Right cardiac atrium (tissue), 5 donors: ENCODE measurements at places on chromosomes 7 and 10. TPM values are rescaled to one million over a fixed set of nuclear protein-coding genes. Genes with fewer than 3 reads are reported as not detected.
A peak's percentile ranks its signal among the peaks of the same experiment; 100 is the strongest.

Gene OR2A5
- total RNA-seq, result not detected

Gene C7orf33
- total RNA-seq, result not detected

Gene C10orf62
- 0.76 TPM for total RNA-seq

Gene MYOZ1
- total RNA-seq, result 101 TPM

Gene INSYN2A
- not detected for total RNA-seq

Gene MYL10
- total RNA-seq, result not detected

Gene ANKRD1
- 1,154 TPM for total RNA-seq

Gene ANKRD30A
- not detected for total RNA-seq

Gene CD36
- total RNA-seq, result 489 TPM

Gene SLC18A3
- total RNA-seq, result not detected

Gene CARD11
- total RNA-seq, result 0.96 TPM

Gene GFRA1
- 7.5 TPM for total RNA-seq

DNA sequence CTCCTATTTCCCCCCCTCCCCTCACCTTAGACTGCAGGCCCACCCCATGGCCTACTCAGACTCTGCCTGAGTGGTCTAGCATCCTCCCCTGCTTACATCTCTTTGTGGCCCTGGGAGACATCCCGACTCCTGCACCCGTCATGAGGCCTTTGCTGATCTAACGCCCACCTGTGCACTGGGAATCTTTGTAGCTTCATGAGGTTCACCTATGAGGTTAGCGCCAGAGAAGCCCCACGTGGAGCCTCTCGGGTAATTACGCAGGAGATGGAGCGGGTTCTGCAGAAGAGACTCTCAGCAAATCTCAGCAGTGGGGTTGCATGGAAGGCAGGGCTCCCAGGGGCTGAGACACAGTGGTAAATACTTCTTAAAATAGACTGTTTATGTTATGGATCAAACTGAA lies 43.5 kb upstream of the HSPA12A start:
- no peak for DNase-seq

GRCh38 chr10:23742368-23742767 lies 303.5 kb downstream of the OTUD1 start:
- no peak for DNase-seq

GRCh38 chr10:241966-242643 lies 106.8 kb downstream of the ZMYND11 start:
- no peak for DNase-seq

GRCh38 chr10:114550756-114551635 lies 107.1 kb downstream of the ABLIM1 start:
- peak; percentile 73 for DNase-seq

- no peak for DNase-seq
Observed at GRCh38 chr10:22977751-22978150, 49.9 kb downstream of the ARMC3 start.

GRCh38 chr10:20455774-20456173 lies 441.3 kb downstream of the NEBL start:
- DNase-seq, result no peak

DNA sequence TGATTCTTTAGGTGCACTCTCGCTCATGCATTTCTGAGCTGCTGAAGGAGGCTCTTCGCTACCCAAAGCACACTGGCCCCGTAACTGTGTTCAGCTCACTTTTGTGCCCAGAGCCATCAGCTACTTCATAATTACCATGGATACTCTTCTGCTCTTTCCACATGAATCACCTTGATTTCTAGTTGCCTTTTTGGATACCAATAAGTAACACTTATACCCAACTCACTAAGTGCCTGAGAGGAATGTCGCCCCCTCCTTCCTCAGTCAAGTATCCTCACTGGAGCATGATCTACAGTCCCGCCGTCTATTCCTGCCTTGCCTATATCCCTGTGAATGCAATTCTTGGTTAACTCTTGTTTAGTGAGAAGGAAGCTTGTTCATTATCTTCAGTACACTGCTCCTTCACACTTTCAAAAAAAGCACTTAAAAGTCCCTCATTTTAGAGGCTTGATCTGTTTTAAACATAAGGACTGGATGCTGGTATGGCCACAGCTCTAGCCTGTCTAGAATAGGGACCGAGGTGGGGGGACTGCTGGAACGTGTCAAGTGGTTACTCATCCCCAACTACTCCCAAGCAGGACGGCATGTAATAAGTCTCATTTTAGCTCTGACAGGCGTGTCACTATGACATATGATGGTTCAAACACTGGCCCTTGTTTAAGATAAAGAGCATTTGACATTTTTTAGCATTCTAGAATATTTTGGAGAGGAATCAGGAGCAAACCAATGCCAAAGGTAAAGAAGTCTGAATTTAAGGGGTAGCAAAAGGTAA lies 23.7 kb downstream of the SVIL start:
- no peak for DNase-seq

DNA sequence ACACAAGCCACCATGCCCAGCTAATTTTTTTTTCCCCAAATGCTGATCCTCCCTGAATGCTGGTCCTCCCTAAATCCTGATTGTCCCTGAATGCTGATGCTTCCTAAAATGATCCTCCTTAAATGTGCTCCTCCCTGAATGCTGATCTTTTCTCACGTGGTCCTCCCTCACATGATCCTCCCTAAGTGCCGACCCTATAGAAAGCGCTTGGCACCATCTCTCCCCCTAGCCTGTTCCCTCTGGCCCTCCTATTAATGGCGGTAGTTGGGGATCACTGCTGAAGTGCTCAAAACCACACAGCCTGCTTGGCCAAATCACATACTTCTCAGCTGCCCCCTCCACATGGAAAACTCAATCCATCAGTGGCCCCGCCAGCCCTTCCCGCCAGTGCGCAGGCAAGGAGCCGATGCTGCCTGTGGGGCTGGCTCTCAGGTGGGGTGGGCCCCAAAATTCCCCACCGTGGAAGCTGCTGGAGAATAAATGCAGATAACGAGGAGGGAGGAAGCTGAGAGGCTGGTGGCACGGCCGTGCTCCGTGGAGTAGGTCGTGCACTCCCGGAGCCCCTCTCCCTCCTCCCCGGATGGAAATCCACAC lies 42.9 kb downstream of the COL26A1 start:
- DNase-seq, result no peak

DNA sequence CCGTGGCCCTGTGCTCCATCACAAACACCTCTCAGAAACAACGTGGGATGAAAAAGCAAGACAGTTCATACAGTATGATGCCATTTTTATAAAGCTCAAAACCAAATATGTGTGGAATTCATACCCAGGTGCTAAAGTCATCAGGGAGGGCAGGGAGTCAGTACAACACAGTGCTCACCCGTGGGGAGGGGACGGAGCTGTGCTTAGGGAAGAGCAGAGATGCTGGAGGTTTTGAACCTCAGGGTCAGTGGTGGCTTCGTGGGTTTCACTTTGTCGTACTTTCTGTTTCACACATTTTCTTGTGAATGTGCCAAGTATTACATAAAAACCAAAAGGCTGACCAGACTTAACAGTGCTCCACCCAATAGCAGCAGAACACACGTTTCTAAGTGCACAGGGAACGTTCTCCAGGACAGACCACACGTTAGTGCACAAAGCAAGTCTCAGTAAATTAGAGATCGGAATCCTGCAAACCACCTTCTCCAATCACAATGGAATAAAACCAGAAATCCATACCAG lies 21.2 kb downstream of the ZMIZ2 start:
- no peak for DNase-seq

DNA sequence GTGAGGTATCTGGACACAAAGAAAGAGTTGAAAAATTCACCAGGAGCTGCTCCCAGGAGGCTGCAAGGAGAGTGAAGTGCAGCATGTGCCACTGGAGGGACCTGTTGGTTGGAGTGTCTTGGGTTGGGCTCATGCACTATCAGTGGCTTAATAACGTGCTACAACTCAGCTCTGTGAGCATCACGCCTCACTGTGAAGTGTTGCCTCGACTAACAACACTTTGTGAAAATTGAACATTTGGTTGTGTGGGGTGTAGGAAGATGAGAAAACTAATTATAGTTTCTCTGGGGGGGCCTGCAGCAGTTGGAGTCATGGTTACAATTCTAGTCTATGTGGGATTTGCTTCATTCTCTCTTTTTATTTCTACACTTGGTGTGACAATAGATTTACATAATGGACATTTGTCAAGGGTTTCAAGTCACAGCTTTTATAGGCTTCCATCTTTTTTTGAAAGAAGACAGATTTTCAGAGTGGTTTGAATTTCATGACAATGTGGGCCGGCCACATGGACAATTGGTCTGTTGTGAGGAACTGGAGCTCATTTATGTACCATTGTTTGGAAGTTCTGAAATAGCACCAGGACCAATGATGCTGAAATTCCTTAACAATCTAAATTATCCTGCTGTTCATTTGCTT lies 121.3 kb downstream of the RAMP3 start:
- no peak for DNase-seq

- DNase-seq, result peak; percentile 81
Observed at GRCh38 chr10:33335801-33336581, 1.5 kb upstream of the NRP1 start.

DNA sequence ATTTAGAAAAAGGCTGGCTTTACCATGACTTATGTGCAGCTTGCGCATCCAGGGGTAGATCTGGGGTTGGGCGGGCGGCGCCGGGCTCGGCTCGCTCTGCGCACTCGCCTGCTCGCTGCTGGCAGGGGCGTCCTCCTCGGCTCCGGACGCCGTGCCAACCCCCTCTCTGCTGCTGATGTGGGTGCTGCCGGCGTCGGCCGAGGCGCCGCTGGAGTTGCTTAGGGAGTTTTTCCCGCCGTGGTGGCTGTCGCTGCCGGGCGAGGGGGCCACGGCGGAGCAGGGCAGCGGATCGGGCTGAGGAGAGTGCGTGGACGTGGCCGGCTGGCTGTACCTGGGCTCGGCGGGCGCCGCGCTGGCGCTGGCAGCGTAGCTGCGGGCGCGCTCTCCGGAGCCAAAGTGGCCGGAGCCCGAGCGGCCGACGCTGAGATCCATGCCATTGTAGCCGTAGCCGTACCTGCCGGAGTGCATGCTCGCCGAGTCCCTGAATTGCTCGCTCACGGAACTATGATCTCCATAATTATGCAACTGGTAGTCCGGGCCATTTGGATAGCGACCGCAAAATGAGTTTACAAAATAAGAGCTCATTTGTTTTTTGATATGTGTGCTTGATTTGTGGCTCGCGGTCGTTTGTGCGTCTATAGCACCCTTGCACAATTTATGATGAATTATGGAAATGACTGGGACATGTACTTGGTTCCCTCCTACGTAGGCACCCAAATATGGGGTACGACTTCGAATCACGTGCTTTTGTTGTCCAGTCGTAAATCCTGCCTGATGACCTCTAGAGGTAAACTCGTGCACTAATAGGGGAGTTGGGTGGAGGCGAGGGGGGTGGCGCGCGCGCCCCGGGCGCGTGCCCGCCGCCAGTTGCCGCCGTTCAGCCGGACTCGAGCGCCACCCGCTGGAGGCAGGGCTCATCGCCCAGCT lies at the start of gene HOXA5:
TSS of gene HOXA5 (minus strand) at position 659 of the 927 bp plus-strand sequence. CDS start at position 585, 74 bp downstream.
- DNase-seq, result peak; percentile 57

- no peak for DNase-seq
Observed at GRCh38 chr7:94630855-94631254, 25.1 kb downstream of the SGCE start.

- no peak for DNase-seq
Observed at GRCh38 chr7:94410413-94411187, 15.9 kb downstream of the COL1A2 start.

- DNase-seq, result no peak
Observed at GRCh38 chr7:7242899-7243298, 60.6 kb downstream of the C1GALT1 start.
